EH (cell line): ENCODE measurements at places on chromosomes 3 and 15.

GRCh38 chr3:49650637-49651036 is 23.5 kb upstream of the APEH start:
- DNase-seq, result no peak

DNA sequence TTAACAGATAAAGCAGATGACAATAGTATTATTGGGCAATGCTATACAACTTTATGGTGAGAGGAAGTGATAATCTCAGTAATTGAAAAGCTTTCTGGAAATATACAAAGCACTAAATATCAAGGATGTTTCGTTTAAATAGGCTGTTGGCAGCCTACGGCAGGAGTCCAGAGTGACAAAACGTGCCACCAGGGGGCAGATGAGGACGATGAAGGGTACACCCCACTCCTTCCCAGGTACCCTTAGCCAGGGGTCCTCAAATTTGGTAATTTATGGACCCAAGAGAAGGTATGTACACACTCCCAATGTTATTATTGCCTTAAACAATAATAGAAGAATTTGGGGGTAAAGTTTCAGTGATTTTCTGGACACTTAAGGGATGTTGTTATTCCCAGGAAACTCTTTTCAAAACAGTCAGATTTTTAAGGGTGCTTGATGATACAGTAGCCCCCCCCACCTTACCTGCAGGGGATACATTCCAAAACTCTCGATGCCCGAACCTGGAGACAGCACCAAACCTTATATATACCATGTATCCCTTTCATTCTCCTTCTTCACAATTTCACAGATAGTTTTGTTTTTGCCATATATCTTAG is 1.4 kb upstream of the MAGEL2 start:
- no peak for DNase-seq

DNA sequence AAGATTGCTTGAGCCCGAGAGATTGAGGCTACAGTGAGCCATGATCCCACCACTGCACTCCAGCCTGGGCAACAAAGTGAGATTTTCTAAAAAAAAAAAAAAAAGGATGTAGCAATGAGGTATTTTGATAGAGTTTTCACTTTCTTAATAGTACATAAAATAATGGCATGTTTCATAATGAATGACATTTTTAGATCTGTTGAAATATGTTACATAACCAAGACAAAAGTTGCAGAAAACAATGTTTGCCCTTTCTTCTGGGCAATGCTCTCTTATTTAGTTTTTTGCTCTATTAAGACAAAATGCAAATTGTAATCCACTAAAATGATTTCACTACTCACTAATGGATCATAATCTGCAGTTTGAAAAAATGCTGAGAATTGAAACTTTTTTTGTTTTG is 4.4 kb upstream of the MAPK6 start:
- DNase-seq, result no peak

- no peak for DNase-seq
These were observed 382.4 kb downstream of the SHQ1 start for GRCh38 chr3:72465853-72466252.

DNA sequence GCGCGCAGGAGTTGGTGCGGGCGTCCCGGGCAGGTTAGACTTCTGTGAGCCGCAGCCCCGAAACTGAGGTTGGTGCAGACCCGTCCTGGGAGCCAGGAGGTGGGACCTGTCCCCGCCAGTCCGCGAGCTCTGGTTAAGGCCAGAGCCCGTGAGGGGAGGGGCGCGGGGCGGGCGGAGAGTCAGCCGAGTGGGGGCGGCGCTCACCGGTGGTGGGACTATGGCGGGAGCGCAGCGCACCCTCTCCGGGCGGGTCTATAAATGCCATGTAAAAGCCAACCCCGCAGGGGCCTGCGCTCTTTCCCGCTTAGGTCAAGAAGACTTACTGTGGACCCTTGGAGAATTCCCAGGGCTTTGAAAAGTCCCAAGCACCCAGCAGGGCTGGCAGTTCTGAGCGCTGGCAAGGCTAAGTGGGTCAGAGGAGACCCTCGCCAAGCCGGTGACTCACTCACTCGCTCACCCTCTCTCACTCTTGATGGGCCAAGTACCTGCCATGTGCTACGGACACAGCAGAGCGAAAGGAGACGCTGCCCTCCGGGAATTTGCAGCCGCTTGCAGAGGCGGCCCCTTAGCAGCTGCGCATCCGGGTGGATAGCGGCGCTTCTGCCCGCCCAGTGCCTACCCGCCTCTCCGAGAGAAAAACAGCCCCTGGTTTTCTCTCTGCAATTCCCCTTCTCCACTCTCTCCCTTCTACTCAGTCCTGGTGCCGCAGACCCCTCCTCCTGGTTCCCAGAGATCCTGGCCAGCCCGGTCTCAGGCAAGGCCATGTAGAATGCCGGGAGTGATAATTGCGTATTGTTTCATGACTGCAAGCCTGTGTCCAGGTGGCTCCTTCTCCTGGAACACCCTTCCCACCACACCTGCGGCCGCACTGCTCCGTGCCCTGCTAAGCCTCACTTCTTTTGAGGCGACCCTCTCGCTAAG is at the start of gene ALDH1L1:
Gene ALDH1L1 (minus strand): TSS at position 110 of the 921 bp plus-strand sequence. CDS start 19,607 bp downstream, outside the sequence.
- peak; percentile 47 for DNase-seq

DNA sequence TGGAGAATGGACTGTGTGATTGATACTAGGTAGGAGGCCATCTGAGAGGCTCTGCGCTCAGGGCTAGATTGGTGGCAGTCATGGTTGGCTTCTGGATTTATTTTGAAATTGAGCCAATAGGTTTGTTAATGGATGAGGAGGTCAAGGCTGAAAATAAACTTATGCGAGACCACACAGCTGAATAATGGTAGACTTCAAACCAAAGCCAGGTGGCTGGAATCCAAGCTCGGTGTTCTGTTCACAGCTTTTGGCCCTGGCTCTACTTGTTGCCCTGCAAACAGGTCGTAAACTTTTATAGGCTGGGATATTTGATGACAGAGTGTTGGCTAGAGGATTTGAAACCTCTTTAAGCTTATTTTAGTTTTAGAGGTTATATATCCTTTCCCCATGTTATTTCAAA is 160.4 kb downstream of the CHL1 start:
- no peak for DNase-seq

GRCh38 chr3:106512846-106513245 is 644.0 kb upstream of the CBLB start:
- no peak for DNase-seq

GRCh38 chr3:62919784-62920465 is 44.7 kb upstream of the CADPS start:
- no peak for DNase-seq

DNA sequence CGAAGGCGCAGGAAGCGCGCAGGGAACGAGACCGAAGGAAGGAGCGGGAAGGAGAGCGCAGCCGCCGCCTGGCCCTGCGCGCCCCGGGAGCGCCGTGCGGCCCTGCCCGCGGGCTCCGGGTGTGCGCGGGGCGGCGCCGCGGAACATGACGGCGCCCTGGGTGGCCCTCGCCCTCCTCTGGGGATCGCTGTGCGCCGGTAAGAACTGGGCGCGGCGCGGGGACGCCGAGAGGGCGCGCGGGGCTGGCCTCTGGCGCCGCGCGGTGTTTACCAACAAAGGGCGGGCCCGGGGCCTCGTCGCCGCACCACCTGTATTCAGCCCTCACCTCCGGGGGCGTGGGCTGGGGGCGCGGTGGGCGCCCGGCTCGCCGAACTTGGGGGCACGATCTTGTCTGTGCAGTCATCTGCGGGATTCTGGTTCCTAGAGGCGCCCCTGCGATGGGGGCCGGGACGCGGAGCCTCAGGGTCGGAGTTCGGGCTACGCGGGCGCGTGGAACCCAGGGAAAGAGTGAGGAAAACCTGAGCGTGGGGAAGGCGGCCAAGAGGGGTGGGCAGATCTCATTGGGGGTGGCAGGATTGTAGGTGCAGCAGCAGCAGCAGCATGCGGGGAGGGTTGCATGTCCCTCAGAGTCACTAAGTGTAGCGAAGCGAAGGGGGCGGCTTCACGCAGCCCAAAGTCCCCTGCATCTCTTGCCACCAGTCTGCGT is 641 bp downstream of the ACVR2B start:
- peak; percentile 38 for DNase-seq

- DNase-seq, result no peak
These were observed 388.3 kb upstream of the IL12A start for GRCh38 chr3:159600291-159600690.

DNA sequence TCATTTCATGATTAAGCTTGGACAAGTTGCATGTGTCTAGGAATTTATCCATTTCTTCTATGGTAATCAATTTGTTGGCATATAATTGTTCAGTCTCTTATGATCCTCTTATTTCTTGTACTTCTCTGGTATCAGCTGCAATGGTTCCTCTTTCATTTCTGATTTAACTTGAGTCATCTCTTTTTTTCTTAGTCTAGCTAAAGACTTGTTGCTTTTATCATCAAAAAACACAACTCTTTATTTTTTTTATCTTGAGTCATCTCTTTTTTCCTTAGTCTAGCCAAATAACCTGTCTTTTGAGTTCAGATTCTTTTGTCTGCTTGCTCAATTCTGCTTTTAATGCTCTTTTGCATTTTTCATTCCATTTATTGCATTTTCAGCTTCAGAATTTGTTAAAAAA is 37.3 kb downstream of the UBE3A start:
- DNase-seq, result no peak

GRCh38 chr3:119239206-119239820 is 1.4 kb downstream of the B4GALT4 start:
- DNase-seq, result peak; percentile 38

GRCh38 chr15:98650417-98651035 is 2.2 kb downstream of the IGF1R start:
- DNase-seq, result peak; percentile 65

DNA sequence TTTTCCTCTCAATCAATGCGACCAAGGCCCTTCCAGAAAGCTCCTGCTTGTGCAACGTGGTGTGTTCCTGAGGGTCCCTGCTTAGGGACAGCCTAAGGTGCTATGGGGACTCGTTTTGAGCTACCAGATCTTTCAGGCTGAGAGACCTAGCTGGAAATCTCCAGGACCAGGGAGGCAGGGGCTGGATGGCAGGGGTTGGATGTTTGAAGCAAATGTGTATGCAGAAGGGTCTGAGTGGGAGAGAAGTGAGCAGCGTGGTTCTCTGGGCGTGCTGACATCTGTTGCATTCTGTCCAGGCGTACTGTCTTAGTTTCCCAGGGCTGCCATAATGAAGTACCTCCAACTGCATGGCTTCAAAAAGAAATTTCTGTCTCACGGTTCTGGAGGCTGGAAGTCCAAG is 31.7 kb upstream of the SLCO2A1 start:
- DNase-seq, result no peak

- DNase-seq, result no peak
These were observed 203.8 kb downstream of the RORA start for GRCh38 chr15:61025308-61025707.

- no peak for DNase-seq
These were observed 2.2 kb downstream of the HOMER2 start for GRCh38 chr15:82950295-82950694.

- DNase-seq, result no peak
These were observed 20.7 kb downstream of the IGSF11 start for GRCh38 chr3:119013951-119014350.

DNA sequence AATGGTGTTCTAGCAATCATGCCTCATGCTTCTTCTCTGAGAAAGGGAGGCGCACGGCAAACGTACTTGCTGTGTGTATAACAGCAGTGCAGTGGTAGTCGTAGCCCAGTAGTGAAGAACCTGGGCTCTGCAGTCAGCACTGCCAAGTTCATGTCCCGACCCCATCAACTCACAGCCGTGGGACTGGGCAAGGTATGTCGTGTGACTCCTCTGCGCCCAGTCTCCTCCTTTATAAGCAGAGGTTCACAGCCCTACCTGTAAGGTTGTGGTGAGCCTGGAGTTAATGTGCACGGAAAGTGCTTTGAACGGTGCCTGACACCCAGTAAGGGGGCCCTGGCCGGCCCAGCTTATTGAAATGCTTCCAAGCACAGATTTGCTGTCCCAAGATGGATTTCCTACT is 26.6 kb downstream of the EHD4 start:
- DNase-seq, result no peak

- DNase-seq, result peak; percentile 93
These were observed 30.5 kb upstream of the APH1B start for GRCh38 chr15:63246691-63247469.

DNA sequence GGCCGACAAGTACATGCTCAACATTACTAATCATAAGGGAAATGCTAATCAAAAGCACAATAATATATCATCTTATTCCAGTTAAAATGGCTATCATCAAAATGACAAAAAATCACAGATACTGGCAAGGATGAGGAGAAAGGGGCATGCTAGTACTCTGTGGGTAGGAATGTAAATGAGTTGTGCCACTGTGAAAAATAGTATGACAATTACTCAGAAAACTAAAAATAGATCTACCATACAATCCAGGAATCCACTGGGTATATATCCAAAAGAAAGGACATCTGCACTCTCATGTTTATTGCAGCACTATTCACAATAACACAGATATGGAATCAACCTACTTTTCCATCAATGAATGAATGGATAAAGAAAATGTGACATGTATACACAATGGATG is 1256.5 kb downstream of the SI start:
- no peak for DNase-seq

- DNase-seq, result peak; percentile 92
These were observed 290.0 kb upstream of the PLSCR5 start for GRCh38 chr3:146895026-146895749.

- peak; percentile 3 for DNase-seq
These were observed 64.3 kb downstream of the CASR start for GRCh38 chr3:122247825-122248185.

DNA sequence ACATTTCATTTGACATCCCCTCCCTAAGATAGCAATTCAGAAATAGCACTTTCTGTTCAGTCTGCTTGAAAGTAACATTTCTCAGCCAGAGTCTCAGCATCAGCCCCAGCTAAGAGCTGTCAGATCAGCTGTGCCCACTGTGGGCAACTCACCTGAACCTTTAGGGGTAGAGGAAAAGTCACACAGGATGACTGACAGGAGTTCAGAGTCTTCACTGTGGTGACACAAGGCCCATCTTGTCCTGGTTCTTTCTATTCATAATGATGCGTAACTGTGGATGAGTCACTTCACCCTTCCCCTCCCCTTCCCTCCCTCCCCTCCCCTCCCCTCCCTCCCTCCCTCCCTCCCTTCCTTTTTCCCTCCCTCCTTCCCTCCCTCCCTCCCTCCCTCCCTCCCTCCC is 96.1 kb upstream of the RASGRP1 start:
- no peak for DNase-seq

DNA sequence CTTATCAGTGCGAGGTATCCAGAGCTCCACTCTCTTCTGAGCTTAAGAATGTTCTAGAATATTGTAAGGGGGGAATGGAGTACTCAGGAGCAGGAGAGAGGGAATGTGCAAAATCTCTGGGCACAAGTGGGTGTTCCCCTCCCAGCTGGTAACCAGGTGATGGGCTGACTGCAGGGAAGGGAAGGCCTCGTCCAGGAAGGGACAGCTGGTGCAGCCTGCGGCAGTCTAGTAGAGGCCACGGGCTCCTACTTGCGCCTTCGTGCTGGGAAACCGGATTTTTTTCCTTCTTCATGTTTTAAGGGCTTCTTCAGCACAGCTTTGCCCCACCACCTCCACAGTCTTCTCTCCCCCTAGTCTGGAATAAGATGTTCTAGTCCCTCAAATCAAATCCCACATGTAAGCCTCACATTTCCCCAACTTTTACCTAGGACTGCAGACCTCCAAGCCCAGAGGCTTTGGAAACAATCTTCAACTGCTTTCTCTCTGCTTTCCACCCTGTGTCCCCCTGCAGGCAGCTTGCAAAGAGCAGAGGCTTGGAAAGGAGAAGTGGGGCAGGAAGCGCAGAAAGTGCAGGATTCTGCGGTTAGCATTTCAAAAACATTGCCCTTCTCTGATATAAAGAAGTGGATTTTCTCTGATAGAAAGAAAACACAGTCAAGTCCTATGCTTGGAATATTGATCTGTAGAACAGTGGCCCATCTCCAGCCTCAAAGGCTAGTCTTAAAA is 11.9 kb upstream of the CGNL1 start:
- peak; percentile 34 for DNase-seq
